Stimulated activated CD8-positive, alpha-beta memory T cell treated with anti-CD3 and anti-CD28 coated beads, Interleukin-15, amount 100 ng/mL, for 24 hours (primary cell): ENCODE measurements at places on chromosomes 13 and 19.

DNA sequence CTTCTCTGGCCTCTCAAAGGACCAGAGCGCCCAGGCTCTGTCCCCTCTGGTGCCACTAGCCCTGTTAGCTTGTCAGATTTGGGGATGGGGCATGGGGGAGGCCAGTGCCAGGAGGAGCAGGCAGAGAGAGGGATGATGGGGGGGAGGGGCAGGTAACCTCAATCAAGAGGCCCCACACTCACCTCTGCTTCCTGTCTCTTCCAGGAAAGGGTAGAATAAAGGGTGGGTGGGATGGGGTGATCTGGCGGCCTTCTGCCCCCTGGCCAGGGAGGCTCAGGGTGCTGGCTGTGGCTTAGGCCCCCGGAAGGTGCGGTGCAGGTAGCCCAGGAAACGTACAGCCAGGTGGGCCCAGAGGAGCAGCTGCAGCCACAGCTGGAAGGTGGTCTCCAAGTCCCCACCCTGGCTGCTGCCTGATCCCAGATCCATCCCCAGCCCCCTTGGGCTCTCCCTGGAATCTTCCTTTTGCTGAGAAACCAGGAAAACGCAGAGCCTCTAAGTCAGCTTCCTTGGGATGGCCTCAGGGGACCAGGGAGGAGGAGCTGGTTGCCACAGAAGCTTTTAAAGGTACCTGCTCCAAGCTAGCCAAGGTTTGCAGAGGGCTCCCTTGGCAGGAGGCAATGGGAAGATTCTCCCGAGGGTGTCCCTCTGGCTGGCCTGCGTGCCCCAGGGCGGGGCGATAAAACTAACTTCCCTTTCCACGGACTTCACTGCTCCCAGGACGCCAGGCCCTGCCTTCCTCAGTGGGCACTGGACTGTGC is 5.3 kb downstream of the PRKACA start:
- DNase-seq, result no peak

- no peak for DNase-seq
Observed at GRCh38 chr13:41956272-41956671, 4.6 kb downstream of the VWA8 start.

GRCh38 chr19:690203-690602 is 5.0 kb downstream of the PRSS57 start:
- no peak for DNase-seq

DNA sequence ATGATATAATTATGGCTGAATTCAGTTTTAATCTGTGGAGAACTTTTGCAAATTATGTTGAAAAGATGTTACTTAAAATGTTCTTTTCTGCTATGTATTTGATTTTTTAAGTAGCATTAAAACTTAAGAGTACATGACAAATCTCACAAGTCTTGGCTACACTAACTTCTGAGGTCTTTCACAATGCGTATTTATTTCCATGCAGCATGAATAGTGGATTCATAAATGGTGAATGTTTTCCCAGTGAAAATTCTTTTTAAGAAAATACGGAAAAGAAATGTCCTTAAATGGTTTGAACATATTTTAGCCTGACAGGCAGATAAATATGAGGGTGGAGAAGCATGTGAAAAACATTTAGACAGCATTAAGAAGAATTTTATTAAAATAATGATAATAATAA is 30.2 kb downstream of the GARRE1 start:
- no peak for DNase-seq

DNA sequence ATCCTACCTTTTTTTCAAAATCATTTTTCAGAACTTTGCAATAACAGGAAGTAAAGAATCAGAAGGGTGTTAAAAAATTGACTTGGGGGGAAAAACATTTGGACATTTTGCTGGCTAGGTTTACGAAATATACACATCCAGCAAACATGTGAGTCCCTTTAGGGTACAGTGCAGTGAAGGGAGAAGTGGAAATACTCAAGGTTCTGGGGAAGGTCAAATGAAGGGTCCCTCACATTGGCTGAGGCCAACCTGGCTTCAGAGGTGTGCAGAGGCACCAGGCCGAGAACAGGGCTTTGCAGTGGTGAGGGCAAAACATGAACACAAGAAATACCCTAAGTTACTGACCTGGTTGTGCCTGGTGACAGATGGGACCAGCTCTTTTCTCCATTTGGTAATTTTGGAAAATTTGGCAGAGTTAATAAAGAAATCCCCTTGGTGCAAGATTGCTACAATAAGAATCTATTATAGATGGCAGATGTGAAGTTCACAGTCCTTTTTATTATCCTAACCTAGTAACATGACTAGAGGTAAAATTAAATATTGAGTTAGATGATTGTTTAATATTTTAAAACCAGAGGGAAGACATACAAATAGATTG is 1.5 kb upstream of the UPF3A start:
- no peak for DNase-seq

DNA sequence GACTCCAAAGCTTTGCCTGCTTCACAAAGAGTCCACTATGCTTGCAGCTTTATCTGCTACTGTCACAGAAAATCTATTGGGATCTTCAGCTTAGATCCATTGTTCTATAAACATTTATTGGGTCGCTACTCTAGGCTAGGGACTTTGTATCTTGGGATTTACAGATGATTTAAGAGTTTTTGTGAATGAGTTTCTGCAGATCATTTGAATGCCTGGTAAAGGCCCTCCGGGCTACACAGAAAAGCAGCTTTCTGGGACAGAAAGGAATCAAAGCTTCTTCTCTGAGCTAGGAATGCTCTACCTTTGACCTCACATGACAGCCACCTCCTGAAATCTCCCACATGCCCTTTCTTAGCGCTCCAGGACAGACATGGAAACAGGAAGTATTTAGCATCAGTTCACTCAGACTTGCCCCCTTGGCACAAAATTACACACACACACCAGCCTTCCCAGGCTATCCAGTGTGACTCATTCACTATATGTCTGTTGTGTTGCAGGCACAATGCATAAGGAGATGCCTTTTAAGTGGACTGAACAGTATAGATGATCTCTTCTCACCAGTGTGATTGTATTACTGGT is 492.4 kb downstream of the DACH1 start:
- no peak for DNase-seq

- DNase-seq, result no peak
Observed at GRCh38 chr13:74816737-74817136, 665.2 kb downstream of the TBC1D4 start.

- no peak for DNase-seq
Observed at GRCh38 chr19:28435551-28436271, 777.2 kb downstream of the UQCRFS1 start.

DNA sequence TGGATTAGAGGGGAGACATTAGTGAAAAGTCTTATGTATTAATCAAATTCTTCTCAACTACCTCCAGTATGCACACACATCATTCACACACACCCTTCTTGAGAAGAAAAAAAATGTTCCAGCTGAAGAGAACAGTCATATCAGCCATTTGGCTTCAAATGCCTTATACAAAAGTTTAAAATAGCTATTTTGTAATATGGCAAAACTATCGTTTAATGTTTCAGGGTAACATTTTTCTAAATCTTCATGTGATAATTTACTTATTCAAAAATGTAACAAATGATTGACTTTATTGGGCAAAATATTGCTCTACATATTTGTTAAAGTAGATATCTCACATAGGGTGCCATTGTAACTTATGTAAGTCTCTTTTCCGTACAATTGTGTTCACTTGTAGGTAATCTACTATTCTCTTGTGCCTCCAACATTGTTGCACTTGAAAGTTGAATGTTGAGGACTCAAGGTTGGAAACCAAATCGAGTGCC is 13.6 kb downstream of the ZIC2 start:
- DNase-seq, result no peak

DNA sequence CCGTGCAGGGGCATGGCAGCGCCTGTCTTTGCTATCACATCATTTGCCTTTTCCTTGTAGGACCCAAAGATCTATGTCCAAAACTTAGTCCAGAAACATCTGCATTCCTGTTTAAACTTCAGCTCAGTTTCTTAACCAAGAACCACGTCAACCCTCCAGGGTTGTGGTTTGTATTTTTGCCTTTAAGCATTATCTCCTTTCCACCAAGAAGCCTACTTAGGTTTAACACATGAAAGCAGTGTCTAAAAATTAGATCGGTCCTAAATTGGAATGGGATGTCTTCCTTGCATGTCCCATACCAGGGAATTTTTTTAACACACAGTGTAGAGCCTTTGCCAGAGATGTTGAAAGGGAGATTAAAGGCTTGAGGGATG is 38.8 kb downstream of the DHRS12 start:
- DNase-seq, result no peak

- no peak for DNase-seq
Observed at GRCh38 chr19:1647501-1648458, 4.6 kb downstream of the TCF3 start.

GRCh38 chr13:111866731-111867245 is 200.2 kb upstream of the SOX1 start:
- no peak for DNase-seq

- no peak for DNase-seq
Observed at GRCh38 chr13:20193162-20193906, 596 bp upstream of the GJB2 start.

- DNase-seq, result no peak
Observed at GRCh38 chr19:13241231-13242104, 91.3 kb downstream of the IER2 start.

DNA sequence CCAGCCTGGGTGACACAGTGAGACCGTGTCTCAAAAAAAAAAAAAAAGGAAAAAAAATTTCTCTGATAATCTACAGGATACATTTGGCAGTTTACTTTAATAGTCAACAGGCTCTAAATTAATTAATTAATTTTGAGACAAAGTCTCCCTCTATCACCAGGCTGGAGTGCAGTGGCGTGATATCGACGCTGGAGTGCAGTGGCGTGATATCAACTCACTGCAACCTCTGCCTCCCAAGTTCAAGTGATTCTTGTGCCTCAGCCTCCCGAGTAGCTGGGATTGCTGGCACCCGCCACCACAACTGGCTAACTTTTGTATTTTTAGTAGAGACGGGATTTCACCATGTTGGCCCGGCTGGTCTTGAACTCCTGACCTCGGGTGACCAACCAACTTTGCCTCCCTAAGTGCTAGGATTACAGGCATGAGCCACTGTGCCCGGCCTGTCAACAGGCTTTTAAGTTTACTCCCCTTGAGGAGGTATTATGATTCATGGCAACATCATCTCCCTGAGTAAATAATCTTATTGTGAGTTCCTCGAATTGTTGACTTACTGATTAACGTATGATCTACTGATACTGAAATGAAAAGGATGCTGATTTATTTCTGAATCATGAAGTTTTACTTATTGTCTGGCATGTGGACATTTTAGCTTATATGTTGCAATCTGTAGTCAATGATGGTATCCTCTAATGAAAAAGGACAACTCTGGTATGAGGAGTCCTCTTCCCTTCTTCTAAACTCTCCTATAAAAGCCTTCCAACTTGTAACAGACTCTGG is 21.3 kb upstream of the MTRF1 start:
- no peak for DNase-seq
